ENCODE measurements at places on chromosomes 12 and 14.
A peak's percentile ranks its signal among the peaks of the same experiment; 100 is the strongest.

GRCh38 chr12:47189728-47190127 lies 110.0 kb upstream of the AMIGO2 start:
- no peak for ATAC-seq

DNA sequence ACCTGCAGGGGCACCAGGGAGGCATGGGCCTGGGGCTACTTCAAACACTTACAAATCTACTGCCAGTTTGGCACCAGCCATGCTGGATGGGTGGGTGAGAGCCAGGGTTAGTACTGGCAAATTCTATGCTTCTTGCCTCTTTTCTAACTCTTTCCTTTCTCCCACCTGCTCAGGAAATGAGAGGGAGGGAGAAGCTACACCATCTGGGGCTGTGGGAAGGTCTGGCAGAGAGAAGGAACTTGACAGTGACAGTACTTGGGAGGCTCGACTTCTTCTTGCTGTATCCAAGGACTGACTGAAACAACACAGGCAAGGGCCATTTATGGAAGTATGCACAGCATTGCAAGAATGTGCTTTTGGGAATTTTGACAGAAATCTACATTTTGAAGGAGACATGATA lies 149.6 kb upstream of the DYRK2 start:
- ATAC-seq: no peak

DNA sequence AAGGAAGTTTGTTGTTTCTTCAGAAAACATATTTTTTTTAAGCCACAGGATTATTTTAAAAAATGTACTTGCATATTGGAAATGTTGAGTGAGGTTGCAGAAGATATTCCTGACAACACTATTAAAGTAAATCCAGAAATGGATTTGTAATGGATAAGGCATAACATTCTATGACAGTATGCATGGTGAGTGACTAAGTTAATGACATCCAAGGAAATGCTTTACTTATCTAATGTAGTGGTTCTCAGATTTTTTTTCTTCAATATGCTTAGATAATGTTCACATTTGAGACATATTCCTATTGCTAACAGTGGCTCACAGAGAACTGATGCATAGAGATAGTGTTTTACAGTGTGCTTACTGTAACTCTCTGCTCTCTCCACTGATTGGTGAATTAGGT lies 49.4 kb downstream of the ZDHHC17 start:
- ATAC-seq: no peak

DNA sequence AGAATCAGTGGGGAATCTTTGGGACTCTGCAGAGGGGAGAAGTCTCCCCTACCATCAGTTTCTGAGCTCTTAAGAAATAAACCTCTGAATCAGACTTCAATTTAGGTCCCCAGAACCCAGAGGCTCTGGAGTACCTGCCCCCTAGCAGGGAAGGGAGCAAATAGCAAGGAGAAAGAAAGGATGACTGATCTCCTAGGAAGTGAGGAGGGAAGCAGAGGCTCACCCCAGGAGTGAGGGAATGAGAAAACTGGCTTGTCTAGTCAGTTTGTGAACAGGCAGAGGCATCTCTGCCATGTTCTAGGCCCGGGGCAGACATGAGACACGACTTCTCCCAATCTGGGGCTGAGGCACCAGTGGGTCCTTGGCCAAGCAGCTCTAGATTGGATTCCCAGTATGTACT lies 24.3 kb upstream of the SMUG1 start:
- no peak for ATAC-seq

DNA sequence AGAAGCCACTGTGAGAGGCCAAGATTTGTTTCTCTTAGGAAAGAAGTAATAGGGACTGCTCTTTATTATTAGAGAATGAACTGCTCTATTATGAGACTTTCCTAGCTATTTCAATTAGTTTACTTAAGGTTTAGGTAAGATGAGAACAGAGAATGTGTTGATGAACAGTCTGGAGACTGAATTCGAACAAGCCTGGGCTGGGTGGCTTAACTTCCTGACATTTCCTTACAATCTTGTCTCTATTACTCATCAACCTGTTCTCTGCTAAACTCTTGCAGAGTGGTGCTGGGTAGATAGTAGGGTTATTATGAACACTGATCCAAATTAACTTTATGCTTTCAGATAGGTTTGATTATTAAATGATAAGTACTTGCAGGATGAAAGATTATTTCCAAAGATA lies 31.2 kb downstream of the SLC15A5 start:
- no peak for ATAC-seq

DNA sequence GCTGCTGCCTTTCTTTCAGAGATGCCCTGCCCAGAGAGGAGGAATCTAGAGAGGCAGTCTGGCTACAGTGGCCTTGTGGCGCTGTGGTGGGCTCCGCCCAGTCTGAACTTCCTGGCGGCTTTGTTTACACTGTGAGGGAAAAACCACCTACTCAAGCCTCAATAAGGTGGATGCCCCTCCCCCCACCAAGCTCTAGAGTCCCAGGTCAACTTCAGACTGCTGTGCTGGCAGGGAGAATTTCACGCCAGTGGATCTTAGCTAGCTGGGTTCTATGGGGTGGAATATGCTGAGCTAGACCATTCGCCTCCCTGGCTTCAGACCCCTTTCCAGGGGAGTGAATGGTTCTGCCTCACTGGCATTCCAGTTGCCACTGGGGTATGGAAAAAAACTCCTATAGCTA lies 25.6 kb downstream of the SPATA7 start:
- no peak for ATAC-seq

GRCh38 chr12:29640589-29641345 lies 143.0 kb downstream of the TMTC1 start:
- ATAC-seq: peak; percentile 88

GRCh38 chr14:38755036-38755435 lies 348.0 kb downstream of the SEC23A start:
- ATAC-seq: no peak

DNA sequence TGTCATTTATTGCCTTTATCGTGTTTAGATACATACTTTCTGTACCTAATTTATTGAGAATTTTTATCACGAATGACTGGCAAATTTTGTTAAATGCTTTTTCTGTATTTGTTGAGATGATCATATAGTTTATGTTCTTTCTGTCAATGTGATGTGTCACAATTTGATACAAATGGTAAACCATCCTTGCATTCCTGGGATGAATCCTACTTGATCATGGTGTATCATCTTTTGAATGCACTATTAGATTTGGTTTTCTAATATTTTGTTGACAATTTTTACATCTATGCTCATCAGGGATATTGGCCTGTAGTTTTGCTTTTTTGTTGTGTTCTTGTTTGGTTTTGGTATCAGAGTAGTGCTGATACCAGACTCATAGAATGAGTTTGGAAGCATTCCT lies 185.1 kb downstream of the NUBPL start:
- ATAC-seq: no peak
